ENCODE measurements at places on chromosomes 5 and 9.

- no peak for DNase-seq
These were observed 308.9 kb upstream of the PTPRD start for GRCh38 chr9:10921671-10922070.

DNA sequence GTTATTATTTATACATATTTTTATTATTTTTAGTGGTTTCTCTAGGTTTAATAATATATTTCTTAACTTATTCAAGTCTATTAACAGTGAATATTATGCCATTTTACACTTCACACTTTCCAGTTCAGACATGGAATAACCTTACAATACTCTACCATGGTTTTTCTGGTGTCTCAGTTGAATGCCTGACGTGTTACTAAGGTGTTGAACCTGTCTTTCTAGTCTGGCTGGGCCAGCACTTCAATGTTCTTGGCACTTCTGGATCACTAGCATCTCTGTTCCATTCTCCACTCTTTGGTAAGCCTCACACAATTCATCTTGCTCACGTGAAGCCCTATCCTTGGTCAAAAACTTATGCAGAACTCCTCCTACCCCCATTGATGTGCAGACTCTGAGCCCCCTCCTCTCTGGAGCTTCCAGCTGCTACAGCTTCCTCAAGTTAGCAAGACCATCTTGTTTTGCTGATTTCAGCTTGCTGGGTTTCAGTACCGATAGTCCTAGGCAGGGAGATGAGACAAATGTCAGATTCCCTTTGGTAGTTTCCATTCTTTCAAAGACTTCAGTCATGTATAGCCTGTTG lies 243.1 kb downstream of the FBXO4 start:
- DNase-seq = no peak

DNA sequence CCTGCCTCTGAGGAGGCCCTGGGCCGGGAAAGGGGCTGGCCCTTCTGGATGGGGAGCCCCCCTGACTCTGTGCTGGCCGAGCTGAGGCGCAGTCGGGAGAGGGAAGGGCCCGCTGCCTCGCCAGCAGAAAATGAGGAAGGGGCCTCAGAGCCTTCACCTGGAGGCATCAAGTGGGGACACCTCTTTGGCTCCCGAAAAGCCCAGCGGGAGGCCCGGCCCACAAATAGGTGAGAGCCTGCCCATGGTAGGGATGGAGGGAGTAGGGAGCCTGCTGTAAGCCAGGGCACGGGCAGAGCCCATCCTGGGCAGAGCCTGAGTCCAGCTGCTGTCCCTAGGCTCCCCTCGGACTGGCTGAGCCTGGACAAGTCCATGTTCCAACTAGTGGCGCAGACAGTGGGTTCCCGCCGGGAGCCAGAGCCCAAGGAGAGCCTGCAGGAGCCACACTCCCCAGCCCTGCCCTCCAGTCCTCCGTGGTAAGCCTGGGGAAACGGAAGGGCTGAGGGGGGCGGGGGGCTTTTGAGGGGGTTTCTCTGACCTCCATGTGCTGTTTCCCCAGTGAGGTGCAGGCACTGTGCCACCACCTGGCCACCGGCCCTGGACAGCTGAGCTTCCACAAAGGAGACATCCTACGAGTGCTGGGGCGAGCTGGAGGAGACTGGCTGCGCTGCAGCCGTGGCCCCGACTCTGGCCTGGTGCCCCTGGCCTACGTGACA lies 44.3 kb upstream of the TESK1 start:
- no peak for DNase-seq

DNA sequence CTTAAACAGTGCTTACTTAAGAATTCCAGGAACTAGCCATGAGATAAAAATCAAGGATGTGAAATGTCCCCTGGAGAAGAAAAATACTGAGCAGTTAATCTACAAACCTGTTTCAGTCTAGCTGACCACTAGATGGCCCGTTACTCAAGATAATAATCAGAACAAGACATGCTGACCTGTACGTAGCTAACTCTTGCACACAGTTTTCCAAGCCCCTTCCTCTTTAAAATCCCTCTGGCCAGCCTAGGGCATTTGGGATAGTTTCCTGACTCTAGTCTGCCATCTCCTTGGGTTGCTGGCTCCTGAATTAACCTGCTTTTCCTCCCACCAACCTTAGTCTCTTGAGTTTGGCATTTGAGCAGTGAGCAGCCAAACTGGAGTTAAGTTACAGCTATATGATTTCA lies 59.2 kb upstream of the TRAF1 start:
- DNase-seq = no peak

- no peak for DNase-seq
These were observed 151.5 kb downstream of the RGS3 start for GRCh38 chr9:113614843-113615648.

GRCh38 chr5:167937635-167937998 lies 353.8 kb upstream of the WWC1 start:
- no peak for DNase-seq

GRCh38 chr5:133285583-133286021 lies 233.8 kb downstream of the HSPA4 start:
- DNase-seq = no peak

- DNase-seq = no peak
These were observed 6.4 kb upstream of the EEIG1 start for GRCh38 chr9:127987103-127987614.

GRCh38 chr9:2132484-2133082 lies 117.4 kb downstream of the SMARCA2 start:
- DNase-seq = no peak

- DNase-seq = no peak
These were observed 1.3 kb downstream of the SEMA5A start for GRCh38 chr5:9544502-9545135.

DNA sequence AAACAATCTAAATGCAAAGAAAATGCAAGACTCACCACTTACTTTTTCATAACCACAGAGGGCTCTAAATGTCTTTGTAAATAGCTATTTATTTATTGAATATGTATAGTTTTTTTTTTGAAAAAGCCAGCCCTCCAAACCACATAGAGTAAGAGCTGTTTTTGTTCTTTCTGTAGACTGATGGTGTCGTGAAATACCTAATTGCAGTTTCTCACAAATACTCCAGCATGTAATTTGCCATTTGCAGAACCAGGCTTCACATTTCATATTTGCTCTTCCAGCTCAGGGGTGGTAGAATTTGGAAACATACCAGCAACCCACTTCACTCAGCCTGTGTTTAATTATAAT lies 159.8 kb downstream of the TMC1 start:
- no peak for DNase-seq

- no peak for DNase-seq
These were observed 2.6 kb downstream of the HDAC3 start for GRCh38 chr5:141633871-141634561.

- peak; percentile 81 for DNase-seq
These were observed 300.7 kb downstream of the MLLT3 start for GRCh38 chr9:20321423-20322082.

DNA sequence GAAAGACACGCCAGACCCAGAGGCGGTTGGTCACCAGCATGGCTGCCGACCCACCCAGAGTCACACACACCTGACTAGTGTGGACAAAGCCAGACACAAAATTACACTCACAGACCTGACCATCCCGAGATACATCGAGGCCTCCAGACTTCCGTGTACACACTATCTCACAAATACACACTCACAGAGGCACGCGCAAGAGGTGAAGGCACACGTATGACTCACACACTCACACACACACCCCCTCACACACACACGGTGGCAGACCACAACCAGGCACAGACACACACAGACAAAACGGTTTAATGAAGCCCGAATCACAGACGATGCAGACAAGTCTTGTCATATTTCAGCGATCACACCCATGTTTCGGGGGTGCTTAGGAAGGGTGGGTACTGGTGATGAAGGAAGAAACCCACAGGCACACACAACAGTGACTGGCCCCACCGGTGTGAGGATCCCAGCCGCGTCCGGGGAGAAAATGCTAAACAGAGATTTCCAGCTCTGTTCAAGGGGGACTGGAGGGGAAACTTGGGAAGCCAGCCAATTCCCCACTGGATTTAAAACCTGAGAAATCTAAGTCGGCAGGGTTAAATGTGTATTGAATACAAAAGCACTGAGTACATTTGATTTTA lies 51.3 kb downstream of the CRB2 start:
- DNase-seq = no peak

- DNase-seq = no peak
These were observed 98.3 kb upstream of the CDKN2B start for GRCh38 chr9:22107202-22108045.

DNA sequence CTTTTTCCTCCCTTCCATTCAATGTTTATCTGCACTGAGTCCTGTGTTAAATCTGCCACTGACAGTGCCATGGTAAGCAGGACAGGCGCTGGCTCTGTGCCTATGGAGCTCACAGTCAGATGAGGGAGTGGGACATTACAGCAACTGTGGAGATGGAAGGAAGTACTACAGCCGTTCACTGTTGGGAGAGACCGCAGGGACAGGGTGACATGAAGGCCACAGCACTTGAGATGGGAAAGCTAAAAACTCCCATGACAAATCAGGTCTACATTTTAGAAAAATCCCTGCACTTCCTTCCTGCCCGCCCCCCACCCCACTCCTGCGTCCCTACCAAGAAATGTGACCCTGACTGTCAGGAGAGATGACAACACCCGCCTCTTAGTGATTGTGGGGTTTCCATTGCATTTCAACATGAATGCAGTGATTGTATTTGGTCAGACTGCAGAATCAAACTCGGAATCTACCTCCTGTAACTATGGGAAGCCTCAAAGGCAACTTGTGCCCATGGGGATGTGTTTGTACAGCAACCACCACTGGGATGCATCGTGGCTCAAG lies 56.4 kb downstream of the GTF3C4 start:
- no peak for DNase-seq

DNA sequence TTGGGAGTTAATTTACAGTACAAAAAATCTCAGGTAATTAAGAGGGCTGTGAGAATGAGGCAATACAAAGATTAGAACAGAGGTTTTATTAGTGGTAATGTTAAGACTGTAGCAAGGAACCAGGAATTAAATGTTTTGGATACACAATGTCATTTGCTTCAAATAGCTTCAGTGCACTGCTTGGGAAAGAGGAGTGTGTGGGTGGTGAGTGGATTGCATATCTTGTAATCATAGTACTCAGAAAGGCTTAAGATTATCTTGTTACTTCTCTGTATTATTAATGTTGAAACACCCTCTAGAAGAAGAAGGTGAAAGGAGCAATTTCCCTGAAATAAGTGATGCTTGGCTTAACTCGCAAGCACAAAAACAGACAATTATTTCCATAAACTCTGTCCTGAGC lies 21.0 kb upstream of the TBCA start:
- DNase-seq = no peak

DNA sequence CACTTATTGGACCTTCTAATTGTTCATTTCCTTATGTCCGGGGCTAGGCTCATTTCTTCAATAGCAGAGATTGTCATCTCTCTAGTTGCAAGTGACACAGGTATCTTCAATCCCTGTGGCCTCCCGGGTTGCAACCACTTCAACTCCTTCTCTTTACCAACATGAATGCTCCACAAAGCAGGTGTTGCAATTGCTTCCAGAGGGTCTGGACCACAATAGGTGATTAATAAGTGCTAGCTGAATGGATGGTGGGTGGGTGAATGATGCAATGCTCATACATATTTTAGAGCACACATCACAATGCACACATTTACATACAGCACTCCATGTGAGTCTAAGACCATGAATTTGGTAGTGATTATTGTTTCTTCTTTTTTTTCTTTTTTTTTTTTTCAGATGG lies 2.6 kb downstream of the CEMIP2 start:
- DNase-seq = no peak

- DNase-seq = no peak
These were observed 98.3 kb downstream of the BASP1 start for GRCh38 chr5:17315710-17316221.
